ENCODE measurements at places on chromosomes 5 and 9. TPM values are rescaled to one million over a fixed set of nuclear protein-coding genes. Genes with fewer than 3 reads are reported as not detected.

The LCN2 gene
- 0.93 TPM for polyA plus RNA-seq

DNA sequence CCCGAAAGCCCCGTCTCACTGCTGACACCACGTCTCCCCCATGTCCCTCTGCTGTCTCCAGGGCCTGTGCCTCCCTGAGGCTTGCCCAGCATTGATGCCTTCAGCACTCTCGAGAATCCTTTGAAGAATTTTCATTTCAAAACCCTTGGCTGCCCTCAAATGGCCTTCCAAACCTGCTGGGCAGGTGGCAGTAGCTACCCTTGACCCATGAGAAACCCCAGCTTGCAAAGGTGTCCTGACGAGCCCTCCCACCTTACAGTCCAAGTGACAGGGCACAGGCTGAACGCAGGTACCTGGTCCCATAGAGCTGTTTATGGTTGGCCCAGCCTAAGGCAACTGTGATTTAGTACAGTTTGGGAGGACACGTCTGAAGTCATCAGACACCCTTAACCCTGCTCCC is 97.2 kb upstream of the SPIN1 start:
- no peaks in the 10 kb centered on the region for H3K4me1 ChIP-seq
- no peak for DNase-seq
- no peak overlapping the region for H3K27ac ChIP-seq
- H3K27me3 ChIP-seq: no peaks in the 10 kb centered on the region
- no peaks in the 10 kb centered on the region for H3K36me3 ChIP-seq

The CDH6 gene
- 13.1 TPM for polyA plus RNA-seq

DNA sequence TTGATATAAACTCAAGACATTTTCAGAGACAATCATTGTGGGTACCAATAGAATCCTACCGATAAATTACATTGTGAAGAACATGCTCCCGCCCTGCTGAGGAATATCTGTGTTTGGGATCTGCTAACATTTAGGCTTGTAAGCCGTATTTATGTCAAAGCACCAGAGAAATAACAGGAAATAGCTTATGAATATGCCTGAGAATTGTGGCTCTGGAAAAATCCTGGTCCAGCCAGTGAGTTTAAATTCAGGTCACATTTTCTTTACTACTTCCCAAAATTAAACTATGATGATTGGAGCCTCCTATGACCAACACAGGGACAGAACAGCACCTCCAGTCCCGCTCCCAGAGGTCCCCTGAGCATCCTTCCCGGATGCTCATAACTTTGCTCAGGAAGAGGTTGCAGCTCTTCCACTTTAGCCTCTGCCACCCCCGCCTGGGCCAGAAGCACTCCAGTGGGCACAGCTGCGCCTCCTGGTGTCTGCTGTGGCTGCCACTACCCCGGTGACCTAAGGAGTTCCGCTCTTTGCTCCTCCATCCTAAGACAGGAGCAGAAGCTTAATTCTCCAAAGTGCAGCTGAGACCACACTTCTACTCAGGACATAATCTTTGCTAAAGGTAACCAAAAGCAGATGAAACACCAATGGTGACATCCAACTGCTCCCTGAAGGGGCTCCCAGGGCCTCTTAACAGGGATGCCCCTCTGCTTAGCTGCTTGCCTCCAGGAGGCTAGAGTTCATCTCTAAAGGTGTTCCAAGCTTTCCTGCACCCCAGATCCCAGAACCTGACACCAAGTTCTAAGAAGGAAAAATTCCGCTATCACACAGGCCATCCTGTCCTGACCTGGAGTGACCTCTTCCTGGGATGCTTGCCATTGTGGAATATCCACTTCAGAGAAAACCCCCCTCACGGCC is 58.8 kb downstream of the SLC1A1 start:
- H3K36me3 ChIP-seq: peaks cover 3% of the 10 kb centered on the region
- H3K27me3 ChIP-seq: no peaks in the 10 kb centered on the region
- no peak overlapping the region for H3K4me3 ChIP-seq
- no peak for DNase-seq

The INSL4 gene
- not detected for polyA plus RNA-seq

The GALT gene
- 83.9 TPM for polyA plus RNA-seq

The PCDHGA10 gene
- 2.1 TPM for polyA plus RNA-seq

The TUT7 gene
- 24.7 TPM for polyA plus RNA-seq

The FOXI1 gene
- polyA plus RNA-seq: 0.03 TPM

DNA sequence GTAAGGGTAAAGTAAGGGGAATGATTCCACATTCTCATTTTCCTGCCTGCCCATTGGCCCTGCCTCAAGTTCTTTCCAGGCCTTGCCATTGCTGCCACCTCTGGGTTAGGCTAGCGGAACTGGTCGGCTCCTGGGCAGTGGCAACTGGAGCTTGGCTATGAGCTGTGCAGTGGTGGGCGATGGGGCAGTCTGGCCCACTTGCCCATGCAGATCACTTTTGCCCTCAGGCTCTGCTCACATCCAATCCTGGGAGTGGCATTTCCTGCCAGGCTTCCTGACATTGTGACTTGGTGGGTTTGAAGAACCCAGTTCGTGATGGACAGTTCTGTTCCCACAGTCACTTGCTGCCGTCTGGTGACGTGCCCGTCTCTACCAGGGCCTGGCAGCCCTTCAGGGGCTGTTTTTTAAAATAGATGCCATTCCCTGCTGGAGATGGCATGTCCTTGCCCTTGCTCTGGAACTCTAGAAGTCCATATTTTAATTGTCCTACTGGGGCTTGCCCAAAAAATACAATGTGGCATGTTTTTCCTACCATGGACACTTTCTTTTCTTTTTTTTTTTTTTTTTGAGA is 86.1 kb downstream of the FGF18 start:
- no peak overlapping the region for H3K4me3 ChIP-seq
- no peaks in the 10 kb centered on the region for H3K36me3 ChIP-seq
- no peaks in the 10 kb centered on the region for H3K4me1 ChIP-seq
- H3K27ac ChIP-seq: no peak overlapping the region

- H3K27me3 ChIP-seq: peaks cover 3% of the 10 kb centered on the region
- no peak overlapping the region for H3K27ac ChIP-seq
- DNase-seq: no peak
Measured at GRCh38 chr9:87216897-87217455, 269.7 kb upstream of the GAS1 start.

The ZNF883 gene
- polyA plus RNA-seq: 2.6 TPM

The IRX1 gene
- polyA plus RNA-seq: 0.03 TPM

The DOLK gene
- 14.8 TPM for polyA plus RNA-seq

DNA sequence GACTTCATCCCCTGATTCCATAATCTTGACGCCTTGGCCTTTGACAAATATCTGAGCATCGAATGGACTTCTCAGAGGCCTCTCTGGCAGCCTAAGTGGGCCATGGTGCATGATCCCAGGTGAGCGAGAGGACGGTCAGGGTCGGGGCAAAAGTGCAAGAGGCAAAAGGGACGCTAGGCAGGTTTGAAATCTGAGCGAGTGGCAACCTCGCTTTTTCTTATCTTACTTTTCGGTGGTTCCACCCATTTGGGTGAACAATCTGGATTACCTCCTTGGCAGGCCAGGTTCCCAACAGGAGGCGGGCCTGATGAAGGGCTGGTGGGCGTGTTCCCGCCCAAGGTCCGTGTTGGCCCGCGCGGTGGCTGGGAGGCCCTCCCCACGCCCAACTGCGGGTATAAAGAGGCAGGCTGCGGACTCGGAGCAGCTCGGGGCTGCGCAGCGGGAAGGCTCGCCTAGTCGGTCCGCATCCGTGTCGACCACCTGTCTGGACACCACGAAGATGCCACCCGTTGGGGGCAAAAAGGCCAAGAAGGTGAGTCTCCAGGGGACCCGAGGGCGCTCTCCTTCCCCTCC is at the start of gene BHMT:
Gene BHMT (plus strand): TSS at position 423 of the 573 bp plus-strand sequence. CDS start 77 bp downstream, at position 500.
- DNase-seq: no peak
- peak within 1 kb of the TSS; percentile 26 for H3K4me3 ChIP-seq
- peaks cover 31% of the 10 kb centered on the region for H3K27me3 ChIP-seq
- no peaks in the 10 kb centered on the region for H3K36me3 ChIP-seq

- peaks cover 29% of the 10 kb centered on the region for H3K4me1 ChIP-seq
- H3K36me3 ChIP-seq: peaks cover 44% of the 10 kb centered on the region
- no peaks in the 10 kb centered on the region for H3K27me3 ChIP-seq
- DNase-seq: no peak
- no peak overlapping the region for H3K4me3 ChIP-seq
- no peak overlapping the region for H3K27ac ChIP-seq
Measured at GRCh38 chr5:139686356-139686705, 38.2 kb downstream of the CXXC5 start.

The IL33 gene
- polyA plus RNA-seq: 16.4 TPM

- DNase-seq: peak; percentile 28
- H3K4me3 ChIP-seq: no peak overlapping the region
- H3K27me3 ChIP-seq: no peaks in the 10 kb centered on the region
- H3K27ac ChIP-seq: peak overlapping the region; percentile 67
- H3K36me3 ChIP-seq: peaks cover 12% of the 10 kb centered on the region
Measured at GRCh38 chr5:157387683-157388093, 72.3 kb upstream of the NIPAL4 start.

DNA sequence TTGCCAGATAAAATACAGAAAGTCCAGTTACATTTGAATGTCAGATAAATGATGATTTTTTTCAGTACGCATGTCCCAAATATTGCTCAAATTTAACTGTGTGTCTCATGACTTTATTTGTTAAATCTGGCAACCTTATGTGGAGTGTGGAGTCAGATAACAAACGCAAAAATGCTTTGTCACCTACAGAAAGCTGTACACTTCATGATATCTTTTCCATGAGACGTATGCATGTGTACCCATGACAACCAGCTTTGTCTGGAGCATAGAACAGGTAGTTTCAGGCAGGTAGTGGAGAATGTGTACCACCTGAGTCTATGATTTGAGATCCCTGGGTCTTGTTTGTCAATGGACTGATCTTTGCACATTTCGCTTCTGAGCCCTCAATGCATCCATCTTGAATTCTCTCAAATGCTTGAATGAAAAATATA is 105.5 kb upstream of the CPEB4 start:
- no peaks in the 10 kb centered on the region for H3K27me3 ChIP-seq
- DNase-seq: no peak
- no peaks in the 10 kb centered on the region for H3K36me3 ChIP-seq
- H3K4me1 ChIP-seq: peaks cover 12% of the 10 kb centered on the region

DNA sequence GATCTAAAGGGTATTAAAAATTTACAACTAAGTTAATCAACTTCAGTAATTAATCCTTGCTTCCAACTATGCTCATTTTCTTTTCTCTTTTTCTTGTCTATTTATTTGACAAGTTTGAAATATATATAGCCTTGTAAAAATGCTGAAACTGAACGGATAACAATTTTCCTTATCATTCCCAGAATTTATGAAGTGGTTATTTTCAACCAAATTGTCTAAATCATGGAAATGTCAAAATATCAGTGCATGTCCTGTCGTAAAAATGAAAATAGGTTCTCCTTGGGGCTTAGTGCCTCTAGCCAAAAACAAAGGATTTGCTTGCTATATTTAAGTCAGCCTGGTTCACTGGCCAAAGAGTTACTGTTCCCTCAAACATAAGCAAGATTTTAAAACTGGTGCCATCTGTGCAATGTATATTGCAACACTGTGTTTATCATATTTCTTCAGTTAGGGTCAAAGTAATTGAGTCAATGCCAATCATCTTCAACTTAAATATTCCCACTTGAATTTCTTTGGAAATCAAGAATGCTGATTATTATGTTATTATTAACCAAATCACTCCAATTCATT is 798.3 kb downstream of the MAT2B start:
- DNase-seq: no peak
- no peaks in the 10 kb centered on the region for H3K27me3 ChIP-seq
- H3K27ac ChIP-seq: no peak overlapping the region
- no peak overlapping the region for H3K4me3 ChIP-seq
- no peaks in the 10 kb centered on the region for H3K36me3 ChIP-seq
